Adrenal gland (tissue), 19 donors: ENCODE measurements at places on chromosomes 16 and 17. TPM values are rescaled to one million over a fixed set of nuclear protein-coding genes. Genes with fewer than 3 reads are reported as not detected.

Gene CHAD
- 6.8 TPM for total RNA-seq

Gene ASB16
- 0.52 TPM for total RNA-seq

Gene TANC2
- 16.7 TPM for total RNA-seq

Gene KRTAP2-3
- total RNA-seq = not detected

Gene DLX4
- total RNA-seq = 0.18 TPM

Gene BFAR
- 59.7 TPM for total RNA-seq

Gene ADAP2
- total RNA-seq = 31.3 TPM

Gene KRT222
- total RNA-seq = 0.94 TPM

Gene RETREG3
- total RNA-seq = 84.4 TPM

Gene CEP95
- total RNA-seq = 19.2 TPM

Gene APOBR
- total RNA-seq = 3.1 TPM

Gene HSD3B7
- 35.5 TPM for total RNA-seq

Gene SLC12A3
- 0.06 TPM for total RNA-seq

Gene FBXO39
- total RNA-seq = not detected

Gene CD300H
- total RNA-seq = not detected

Gene USP32
- total RNA-seq = 73.0 TPM

Gene ATP2C2
- total RNA-seq = 0.54 TPM

Gene MPV17L
- total RNA-seq = 14.0 TPM

Gene OTOP3
- not detected for total RNA-seq

Gene HOXB4
- total RNA-seq = 1.7 TPM

Gene MMP28
- 4.8 TPM for total RNA-seq

Gene FBXL19
- total RNA-seq = 12.7 TPM

Gene SLC5A2
- not detected for total RNA-seq

Gene SLC2A4
- 10.1 TPM for total RNA-seq

Gene CCDC200
- total RNA-seq = not detected

Gene UTS2R
- not detected for total RNA-seq

Gene PRDM7
- total RNA-seq = not detected

Gene PARD6A
- total RNA-seq = 9.3 TPM

Gene DLG4
- total RNA-seq = 32.5 TPM

Gene MILR1
- 20.6 TPM for total RNA-seq

Gene GRAPL
- total RNA-seq = 9.1 TPM

Gene ZG16B
- 119 TPM for total RNA-seq

Gene CD300A
- 6.0 TPM for total RNA-seq

Gene CCL17
- total RNA-seq = not detected

Gene ZNF750
- 0.14 TPM for total RNA-seq

Gene MMP25
- total RNA-seq = 0.43 TPM

Gene TNFRSF17
- not detected for total RNA-seq
